LHCN-M2 (cell line): ENCODE measurements at places on chromosomes 5 and 9. TPM values are rescaled to one million over a fixed set of nuclear protein-coding genes. Genes with fewer than 3 reads are reported as not detected.

Gene TUT7
- total RNA-seq: 38.1 and 47.4 TPM in 2 replicates

Gene SPAAR
- total RNA-seq: 0.17 and 0.38 TPM in 2 replicates

Gene CTNND2
- 0.19 TPM in 1 of 2 replicates, not detected in the other for total RNA-seq

Gene TRAPPC13
- 33.4 and 36.3 TPM in 2 replicates for total RNA-seq

Gene OR5C1
- total RNA-seq: not detected in 2 replicates

Gene SLC6A18
- total RNA-seq: not detected in 2 replicates

DNA sequence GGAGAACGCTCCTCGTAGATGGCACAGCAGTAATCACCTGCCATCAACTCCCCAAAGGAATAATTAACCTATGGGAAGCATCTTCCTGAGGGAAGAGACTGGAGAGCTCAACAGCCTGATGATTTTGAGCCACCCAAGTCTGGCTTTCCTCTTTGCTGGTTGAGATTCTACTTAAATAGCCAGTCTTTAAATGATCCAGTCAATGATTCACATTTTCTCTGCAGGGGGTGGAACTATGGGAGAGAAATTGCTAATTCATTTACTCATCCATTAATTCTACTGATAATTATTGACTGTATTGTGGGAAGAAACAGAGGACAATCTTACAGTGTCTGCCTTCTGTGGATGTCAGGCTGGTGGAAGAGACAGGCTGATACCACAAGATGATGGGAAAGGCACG lies 355.0 kb upstream of the PANK3 start:
- no peak for DNase-seq

GRCh38 chr9:79962836-79963235 lies 391.1 kb downstream of the TLE4 start:
- peak; percentile 81 for DNase-seq

DNA sequence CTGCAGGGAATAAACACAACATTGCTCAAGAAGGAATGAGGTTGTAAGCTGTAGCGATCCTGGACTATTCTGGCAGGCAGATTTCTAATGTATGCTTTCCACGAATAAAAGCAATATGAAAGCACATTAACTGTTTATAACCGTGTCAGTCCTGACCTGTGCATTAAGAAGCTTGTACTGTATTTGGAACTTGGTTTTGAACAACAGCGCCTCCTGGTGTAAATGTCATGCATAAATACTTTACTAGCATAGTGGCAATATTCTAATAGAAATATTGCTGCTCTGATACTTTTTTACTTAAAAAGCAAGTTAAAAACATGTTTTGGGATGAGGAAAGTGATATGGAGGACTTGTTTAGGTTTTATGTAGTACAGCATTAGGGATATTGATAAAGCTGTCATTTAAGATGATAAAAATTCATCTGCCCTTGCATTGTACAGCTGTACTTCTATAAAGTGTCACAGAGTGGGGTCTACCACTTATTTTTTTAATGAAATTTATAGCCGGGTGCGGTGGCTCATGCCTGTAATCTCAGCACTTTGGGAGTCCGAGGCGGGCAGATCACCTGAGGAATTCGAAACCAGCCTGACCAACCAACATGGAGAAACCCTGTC lies 70.7 kb upstream of the GNE start:
- peak; percentile 71 for DNase-seq

DNA sequence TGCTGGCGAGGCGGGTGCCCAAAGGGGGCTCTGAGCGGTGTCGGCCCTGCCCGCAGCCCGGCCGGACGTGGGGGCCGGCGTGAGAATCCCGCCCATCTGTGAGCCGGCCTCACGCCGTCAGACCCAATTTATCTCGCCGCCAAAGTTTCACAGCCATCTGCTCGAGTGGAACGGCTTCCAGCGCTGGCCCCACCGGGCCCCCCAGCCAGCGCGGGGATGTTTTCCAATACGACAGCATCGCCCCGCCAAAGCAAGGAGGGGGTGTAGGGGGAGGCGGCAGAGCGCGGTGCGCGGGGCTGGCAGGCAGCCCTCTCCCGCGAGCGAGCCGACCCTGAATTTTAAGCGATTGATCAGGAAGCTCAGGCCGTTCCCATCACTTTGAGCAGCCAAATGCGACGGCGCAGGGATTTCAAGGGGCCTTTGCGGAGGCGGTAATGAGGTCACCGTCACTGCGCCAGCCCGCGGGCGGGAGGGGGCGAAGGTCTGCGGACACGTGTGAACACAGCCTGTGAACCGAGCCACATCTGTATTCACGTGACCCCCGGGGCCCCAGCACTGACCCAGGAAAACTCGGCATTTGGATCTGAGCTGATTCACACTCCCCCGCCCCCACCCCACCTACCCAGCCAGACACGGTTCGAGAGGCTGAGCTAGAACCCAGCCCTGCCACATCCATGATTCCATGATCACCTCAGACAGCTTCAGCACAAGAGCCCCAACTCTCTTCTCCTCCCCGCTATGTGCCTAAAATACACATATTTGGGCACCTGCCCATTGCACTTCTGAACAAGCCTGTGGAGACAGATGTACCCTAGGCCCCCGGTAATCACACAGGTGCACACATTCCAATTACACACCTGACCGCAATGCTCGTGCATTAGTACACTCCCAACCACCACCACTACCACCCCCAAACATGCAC lies 47.8 kb upstream of the PSD2 start:
- DNase-seq: no peak

GRCh38 chr9:5113523-5113922 lies 71.9 kb downstream of the INSL6 start:
- no peak for DNase-seq

DNA sequence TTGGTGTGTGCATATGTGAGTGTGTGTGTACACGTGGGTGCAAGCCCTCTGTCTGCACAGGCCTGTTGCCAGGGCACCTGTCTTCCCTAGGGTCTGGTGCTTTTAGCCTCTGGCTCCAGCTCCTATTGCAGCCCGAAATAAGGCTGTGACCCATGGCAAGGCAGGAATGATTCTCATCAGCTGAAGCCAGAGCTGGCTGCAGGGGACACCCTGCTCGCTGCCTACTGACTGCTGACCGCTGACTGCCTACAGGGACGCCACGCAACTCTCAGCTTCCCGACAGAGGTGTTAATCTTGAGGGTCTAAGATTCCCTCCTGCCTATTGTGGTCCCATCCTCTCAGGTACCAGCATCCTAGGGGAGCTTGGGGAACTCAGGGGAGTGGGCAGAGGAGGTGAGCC lies at the start of gene MYOZ3:
Gene MYOZ3 (plus strand): TSS at position 166 of the 400 bp plus-strand sequence. CDS start 1,691 bp downstream, outside the sequence.
- no peak for DNase-seq

- DNase-seq: no peak
Observed at GRCh38 chr5:94395468-94395867, 222.9 kb downstream of the KIAA0825 start.
